ELR (cell line): ENCODE measurements at places on chromosomes 12 and 14.

- peak; percentile 86 for DNase-seq
Measured at GRCh38 chr12:120356567-120357030, 12.4 kb downstream of the MSI1 start.

DNA sequence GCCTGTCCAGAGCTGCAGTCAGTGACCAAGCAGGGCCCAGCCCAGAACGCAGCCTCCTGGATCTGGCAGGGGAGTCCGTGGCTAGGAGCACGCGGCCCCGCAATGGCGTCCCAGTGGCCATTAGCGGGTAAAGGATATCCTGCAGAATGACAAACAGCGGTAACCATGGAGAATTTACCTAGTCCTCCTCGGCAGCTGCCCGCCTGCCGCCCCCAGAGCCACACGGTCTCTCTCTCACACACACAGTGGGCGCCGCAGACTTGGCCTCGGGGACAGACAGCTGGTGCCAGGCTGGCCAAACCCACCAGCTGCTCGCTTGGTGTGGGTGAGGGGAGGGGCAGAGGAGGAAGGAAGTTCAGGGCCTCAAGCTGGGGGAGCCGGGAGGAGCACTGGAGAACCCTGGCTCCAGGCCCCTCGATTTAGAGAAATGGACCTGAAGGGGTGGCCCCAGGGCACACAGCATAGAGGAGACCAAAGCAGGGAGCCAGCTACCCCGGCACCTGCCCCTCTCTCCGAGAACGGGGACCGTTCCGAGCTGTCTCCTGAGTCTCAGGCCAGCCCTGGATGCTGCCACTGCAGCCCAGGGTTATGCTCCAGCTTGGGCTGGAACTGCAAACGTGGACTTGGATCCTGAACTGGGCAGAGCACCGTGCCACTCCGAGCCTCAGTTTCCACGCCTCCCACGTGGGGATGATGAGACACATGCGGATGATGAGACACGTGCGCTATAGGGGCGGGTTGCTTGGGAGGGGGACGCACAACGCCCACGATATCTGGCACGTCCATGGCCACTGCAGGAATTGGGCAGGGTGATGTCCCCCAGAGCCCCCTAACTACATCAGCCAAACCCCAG is 3.4 kb downstream of the CDK2AP1 start:
- no peak for DNase-seq

DNA sequence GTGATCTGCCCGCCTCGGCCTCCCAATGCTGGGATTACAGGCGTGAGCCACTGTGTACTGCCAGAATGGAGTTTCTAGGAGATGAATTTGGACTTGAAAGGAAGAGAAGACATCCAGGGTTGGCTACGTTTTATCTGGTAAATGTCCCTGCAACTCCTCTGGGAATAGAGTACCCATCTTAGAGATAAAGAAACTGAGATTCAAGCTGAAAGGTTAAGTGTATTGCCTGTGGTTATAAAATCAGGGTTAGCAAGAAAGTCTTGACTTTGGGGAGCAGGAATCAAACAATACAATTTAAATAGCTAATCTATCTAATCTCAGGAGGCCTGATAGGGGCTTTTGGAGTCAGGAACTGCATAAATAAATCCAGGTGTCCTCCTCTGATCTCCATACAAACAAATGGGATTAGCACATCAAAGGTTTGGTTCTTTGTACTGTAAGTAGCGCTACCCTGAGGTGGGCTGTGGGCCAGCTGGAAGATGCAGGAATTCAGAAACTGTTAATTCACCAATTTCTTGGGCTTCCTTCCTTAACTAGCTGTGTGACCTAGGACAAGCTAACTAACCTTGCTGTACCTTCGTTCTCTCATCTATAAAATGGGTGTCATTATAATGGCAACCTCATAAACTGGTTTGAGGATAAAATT is 45.1 kb downstream of the TBX3 start:
- no peak for DNase-seq

GRCh38 chr14:100526632-100527031 is 60.6 kb downstream of the BEGAIN start:
- no peak for DNase-seq

- DNase-seq = no peak
Measured at GRCh38 chr14:60079723-60080122, 12.0 kb upstream of the PCNX4 start.

DNA sequence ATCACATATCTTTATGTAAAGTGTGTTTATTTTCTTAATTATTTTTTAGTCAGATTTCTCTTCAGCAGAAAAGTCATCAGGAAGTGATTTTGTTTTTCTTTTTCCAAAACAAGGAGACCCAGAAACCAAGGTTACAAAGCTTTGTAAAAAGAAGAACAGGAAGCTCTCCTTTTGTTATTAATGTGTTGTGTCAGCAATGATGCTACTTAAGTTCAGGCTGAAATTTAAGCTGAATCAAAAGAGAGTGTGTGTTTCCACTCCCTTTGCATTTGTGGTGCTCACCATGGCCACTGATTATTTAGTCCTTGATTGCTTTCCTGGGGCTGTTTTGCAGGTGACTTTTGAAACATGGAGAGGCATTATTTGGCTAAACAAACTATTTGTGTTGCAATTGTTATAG is 155.3 kb upstream of the ATP2B1 start:
- no peak for DNase-seq
